ENCODE measurements at places on chromosomes 1 and 21.
A peak's percentile ranks its signal among the peaks of the same experiment; 100 is the strongest.

DNA sequence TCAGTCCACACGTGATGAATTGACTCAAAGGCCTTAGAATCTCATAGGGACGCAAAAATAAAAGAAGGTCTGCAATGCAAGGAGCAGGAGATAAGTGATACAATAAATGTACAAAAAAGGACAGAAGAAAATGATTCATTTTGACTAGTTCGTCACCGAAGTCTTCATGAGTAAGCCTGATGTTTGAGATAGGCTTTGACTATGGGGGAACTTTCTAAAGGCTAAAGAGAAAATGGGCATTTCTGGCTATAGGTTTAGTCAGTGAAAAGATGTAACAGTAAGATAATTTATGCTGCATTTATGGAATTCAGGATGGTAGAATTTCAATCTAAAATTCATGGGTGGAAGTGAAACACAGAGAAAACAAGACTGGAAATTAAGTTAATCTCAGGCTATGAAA lies 163.0 kb downstream of the ADGRL4 start:
- DNase-seq, result no peak

DNA sequence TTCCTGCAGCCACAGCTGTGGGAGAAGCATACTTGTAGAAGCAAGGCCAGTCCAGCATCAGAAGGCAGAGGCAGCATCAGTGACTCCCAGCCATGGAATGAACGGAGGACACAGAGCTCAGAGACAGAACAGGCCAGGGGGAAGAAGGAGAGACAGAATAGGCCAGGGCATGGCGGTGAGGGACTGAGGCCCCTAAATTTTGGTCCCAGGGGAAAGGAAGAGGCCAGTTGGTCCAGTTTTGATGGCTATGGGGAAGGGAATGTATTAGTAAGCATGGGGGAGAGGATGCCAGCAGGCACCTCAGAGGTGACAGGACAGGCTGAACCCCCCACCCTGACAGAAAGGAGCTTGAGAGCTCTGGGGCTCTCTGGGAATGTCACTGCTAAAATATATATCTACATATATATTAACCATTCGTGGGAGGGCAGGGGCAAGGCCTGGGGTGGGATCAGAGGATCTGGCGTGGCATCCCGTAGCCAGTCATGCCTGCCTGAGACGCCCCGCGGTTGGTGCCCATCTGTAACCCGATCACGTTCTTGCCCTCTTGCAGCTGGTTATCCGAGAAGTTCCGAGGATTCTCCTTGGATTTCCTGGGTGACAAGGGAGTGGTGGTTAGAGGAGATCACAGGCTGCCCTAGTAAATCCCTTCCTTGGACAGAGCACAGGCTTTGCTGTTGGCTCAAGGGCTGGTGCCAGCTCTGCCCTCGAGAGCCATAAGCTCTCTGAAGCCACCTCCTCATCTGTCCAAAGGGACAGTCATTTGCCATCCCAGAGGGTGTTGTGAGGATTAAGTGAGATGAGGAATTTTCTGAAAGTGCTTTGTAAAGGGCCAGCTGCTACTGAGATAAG lies 6.7 kb downstream of the TAGLN2 start:
- no peak for DNase-seq

GRCh38 chr1:84442256-84442655 lies 36.8 kb upstream of the RPF1 start:
- no peak for DNase-seq

DNA sequence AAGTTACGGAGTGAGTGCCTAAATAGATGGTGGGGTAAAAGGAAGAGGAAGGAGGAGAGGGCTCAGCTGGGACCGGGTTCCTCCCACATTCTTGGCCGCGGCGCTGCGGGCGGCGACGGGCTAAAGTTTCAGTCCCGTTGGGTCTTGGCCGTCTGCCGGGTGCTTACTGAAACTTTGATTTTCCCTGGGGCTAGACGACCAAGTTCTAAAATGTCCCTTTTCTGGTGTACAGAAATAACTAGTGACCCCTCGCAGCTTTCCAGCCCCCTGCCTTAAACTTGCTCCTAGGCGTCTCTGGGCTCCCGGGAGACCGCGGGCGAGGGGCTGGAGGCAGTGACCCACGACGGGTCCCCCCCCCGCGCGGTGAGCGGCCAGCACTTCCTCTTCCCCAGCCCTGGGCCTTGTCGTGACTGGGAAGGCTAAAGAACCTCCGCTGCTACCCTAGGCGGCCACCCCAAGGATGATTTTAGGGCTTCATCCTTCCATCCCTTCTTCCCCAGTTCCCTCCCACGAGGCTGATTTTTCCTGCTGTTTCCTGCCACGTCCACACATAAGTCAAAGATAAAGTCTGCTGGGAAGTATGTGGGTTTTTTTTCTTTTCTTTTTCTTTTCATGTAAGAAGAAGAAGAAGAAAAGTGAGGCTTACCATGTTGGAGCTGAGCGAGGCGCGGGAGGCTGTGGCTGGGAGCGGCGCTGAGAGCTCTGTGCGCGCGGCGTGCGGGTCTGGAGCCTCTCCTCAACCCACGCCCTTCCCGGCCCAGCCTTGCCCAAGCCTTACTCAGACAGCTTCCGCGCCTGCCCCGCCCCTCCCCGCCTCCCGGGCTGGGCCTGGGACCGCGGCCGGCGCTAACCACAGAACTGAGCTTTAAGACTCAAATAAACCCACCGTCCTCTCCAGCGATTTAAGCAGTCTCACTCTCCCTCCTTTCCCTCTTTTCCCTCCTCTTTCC lies at the start of gene S100A11:
Gene S100A11, minus strand, starts transcription at position 738 of the 950 bp plus-strand sequence. Its CDS starts 89 bp downstream, at position 649.
- DNase-seq, result peak; percentile 82

- DNase-seq, result no peak
These were observed 2.1 kb downstream of the SLAMF8 start for GRCh38 chr1:159828581-159829272.
